ENCODE measurements at places on chromosomes 4 and X.
A peak's percentile ranks its signal among the peaks of the same experiment; 100 is the strongest.

DNA sequence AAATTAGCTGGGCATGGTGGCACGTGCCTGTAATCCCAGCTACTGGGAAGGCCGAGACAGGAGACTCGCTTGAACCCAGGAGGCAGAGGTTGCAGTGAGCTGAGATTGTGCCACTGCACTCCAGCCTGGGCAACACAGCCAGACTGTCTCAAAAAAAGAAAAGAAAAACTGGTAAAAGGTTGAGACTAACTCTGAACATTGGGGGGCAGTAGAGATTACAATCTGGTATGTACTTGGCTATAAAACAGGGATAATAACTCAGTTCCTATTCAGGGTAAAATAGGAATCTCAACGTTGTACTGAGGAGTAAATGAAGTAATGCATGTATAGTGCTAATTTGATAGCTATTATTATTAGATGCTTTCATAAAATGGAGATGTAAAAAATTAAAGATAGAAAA lies 12.5 kb upstream of the KLF8 start:
- no peak for DNase-seq

DNA sequence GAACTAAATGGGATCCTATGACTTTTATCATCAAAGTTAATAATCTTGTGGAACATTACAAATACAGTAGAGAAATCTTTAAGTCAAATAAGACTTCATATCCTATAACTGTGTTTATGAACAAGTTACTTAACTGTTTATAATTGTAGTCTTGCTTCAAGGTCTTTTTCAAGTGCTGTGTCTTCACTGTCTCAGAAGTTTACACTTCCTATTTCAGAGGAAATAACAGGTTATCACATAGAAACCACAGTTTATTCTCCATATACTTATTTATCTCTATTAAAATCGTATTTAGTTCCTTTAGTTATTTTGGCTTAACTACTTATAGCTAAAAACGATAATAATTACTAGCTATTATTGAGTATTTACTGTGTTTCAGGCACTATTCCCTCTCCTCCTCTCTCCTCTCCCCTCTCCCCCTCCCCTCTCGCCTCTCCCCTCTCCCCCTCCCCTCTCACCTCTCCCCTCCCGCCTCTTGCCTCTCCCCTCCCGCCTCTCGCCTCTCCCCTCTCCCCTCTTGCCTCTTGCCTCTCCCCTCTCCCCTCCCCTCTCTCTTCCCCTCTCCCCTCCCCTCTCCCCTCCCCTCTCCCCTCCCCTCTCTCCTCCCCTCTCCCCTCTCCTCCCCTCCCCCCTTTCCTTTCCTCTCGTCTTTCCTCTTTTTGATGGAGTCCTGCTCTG lies 63.7 kb downstream of the RBPJ start:
- DNase-seq, result no peak

GRCh38 chr4:7157666-7158065 lies 34.7 kb upstream of the SORCS2 start:
- DNase-seq, result no peak

DNA sequence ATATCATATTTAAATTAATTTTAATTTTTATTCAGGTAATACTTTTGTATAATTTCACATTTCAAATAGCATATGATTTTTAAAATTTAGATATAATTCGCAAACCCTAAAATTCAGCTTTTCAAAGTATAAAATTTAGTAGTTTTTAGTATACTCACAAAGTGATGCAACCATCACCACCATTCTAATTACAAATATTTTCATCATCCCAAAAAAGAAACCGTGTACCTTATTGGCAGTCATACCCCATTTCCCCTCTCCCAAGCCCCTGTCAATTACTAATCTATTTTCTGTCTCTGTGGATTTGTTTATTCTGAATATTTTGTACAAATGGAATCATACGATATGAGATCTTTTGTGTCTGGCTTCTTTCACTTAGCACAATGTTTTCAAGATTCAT lies 37.0 kb upstream of the KIT start:
- DNase-seq, result no peak

DNA sequence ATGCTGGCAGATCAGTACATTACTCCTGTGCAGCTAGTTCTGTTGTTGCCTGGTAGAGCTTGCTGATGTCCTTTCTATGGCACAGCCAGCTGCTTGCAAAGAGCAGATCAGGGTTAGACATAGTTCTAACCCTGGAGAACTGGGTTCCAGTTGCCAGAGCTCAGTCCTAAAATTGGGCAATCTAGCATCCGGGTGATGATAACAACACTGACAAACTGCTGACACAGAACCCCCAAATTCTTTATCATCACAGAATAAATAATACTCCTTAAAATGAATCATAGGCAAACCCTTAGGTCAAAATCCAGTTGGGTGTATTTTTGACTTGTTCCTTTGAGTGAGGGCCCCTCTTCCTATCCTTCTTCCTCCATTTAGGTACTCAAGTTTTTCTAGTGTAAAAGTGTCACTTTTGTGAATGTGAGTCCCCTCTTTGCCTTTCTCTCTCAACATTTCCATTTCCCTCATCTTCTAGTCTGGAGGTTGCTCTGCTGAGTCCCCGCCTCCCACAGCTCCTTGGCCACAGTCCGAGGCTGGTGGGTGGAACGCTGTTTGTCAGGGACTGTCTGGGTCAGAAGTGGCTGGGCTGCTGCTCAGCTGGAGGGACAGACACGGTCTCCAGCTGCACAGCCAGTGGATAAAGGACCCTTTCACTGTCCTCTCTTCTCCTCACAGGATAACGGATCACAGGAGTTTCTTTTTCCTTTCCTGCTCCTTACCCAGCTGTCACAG lies 93.6 kb upstream of the RASGEF1B start:
- DNase-seq, result no peak

DNA sequence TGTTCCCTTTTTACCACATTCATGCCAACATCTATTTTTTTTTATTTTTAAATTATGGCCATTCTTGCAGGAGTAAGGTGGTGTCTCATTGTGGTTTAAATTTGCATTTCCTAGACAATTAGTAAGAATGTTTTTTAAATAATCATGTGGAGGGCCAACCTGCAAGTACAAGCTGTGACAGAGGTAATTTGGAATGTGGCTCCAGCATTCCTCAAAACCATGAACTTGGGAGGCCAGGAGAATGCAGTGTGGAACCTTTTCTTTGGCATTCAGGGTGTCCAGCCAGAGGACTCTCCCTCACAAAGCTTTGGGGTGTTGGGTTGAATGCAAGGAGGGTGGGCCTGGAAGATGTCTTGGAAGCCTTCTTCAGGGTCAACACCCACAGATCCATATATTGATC lies 7.3 kb upstream of the TMEM185A start:
- DNase-seq, result no peak

GRCh38 chr4:11439836-11440235 lies 11.1 kb upstream of the HS3ST1 start:
- DNase-seq, result peak; percentile 57

GRCh38 chr4:61200916-61201526 lies 895 bp downstream of the ADGRL3 start:
- no peak for DNase-seq

- DNase-seq, result no peak
Observed at GRCh38 chrX:80432863-80433262, 12.6 kb downstream of the TENT5D start.

DNA sequence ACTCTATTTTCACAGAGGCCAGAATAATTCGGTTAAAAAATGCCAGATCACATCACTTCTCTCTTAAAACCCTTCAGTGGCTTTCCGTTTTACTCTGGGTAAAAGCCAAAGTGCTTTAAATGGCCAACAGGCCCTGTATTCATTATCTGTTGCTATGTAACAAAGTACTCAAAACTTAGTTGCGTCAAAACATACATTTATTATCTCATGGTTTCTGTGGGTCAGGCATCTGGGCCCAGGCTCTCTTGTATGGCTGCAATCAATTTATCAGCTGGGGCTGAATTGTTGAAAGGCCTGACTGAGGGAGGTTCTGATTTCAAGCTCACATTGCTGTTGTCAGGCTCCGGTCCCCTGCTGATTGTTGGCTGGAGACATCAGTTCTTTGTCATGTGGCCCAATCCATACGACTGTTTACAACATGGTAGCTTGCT lies 72.7 kb upstream of the H2AZ1 start:
- DNase-seq, result no peak

DNA sequence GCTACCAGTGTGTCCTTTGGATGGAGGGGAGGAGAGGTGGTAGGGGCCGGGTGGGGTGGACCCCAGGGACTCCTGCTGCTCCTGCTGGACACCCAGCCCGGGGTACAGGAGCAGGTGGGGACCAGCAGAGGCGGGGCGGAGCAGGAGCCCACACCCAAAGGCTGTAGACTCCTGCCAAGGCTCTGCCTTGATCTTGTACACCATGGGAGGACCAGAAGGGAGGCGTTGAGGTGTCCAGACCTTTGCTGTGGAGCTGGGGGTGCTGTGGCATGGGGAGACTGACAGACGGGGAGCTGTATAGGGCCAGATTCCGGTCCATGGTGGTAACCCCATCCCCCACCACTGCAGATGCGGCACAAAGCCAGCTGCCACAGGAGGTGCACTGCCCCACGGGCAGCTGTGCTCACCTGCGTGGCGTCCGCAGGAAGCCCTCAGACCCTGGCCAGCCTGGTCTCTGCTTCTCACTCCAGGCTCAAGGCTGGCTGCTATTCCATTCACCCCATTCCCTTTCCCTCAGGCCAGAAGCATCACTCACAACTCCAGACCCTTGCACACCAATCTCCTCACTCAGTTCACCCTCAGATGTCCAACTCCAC lies 5.0 kb upstream of the SLC26A1 start:
- no peak for DNase-seq

DNA sequence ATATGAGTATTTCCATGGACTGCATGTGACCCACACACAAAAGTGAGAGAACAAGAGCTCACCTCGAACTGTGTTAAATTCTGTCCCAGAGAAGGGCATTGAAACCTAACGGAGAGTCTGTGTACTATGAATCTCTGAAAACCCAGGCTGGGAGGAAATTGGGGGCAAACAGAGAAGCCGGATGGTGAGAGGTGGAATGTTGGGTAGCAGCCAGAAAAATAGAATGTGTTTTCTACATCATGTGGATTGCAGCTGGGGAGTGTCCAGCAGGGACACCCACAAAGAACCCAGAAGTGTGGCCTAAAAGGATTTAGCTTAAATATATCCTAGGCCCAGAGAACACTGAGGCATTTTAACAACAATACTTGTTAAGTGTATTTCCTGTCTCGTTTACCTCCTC lies 38.6 kb downstream of the MND1 start:
- no peak for DNase-seq

GRCh38 chr4:56414135-56414670 lies 21.2 kb downstream of the PPAT start:
- DNase-seq, result no peak

- no peak for DNase-seq
Observed at GRCh38 chr4:82284475-82284857, 89.3 kb downstream of the HNRNPD start.

GRCh38 chr4:20078644-20079043 lies 173.1 kb upstream of the SLIT2 start:
- no peak for DNase-seq

DNA sequence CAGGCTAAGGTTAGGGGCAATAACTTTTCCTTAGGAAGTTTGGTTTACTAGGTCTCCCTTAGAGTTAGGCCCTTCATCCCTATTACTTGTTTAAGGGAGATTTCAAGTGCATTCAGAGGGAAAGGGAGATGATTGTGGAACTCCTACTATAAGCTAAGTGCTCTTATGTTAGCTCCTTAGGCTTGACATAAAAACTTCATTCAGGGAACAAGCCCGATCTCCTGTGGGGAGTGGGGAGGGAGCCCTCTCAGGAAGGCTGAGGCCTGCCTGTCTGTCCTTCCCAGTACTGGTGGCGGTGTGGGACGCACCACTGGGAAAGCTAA lies 8.0 kb downstream of the KLF3 start:
- no peak for DNase-seq

DNA sequence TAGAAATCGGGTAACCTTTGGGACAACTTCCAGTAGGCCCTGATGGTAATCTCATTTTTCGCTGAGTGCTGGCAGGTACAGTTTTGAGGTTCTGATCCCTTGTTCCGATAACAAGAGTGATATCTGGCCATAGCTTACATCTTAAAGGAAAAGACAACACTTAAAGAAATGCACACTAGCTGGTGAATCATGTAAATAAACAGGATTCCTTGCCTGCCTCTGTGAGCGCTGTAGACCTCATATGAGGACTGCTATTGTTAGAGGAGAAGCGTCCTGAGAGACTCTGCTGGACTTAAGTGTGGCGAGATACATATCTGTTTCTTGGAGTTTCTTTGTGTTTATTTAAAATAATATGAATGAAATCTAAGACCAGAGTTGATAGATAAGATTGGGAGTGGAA lies 149.3 kb upstream of the SLC4A4 start:
- no peak for DNase-seq

DNA sequence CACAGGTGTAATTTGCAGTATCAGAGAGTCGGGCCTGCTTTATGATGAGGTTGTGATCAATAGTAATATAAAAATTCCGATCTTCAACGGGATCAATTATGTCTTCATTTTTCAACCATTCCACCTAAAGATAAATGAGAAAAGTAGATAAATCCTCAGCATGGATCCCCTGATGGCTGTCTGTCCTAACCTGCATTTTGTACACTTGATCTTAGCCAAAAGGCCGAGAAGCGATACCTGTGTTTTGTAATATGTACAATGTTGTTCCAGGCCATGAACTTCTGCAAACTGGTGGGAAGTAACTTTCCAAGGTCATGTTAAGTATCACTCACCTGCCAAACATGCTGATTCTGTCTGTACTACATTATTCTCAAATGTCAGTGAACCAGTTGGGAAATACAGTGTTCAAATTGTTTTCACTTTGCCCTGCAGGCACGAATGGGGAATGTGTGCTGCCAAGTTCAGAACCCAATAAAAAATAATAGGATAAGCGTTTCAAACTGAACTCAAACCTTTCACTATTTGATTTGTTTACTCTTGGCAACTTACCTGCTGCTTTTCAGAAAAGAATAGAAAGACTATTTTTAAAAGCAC lies 298.1 kb downstream of the UNC5C start:
- no peak for DNase-seq

DNA sequence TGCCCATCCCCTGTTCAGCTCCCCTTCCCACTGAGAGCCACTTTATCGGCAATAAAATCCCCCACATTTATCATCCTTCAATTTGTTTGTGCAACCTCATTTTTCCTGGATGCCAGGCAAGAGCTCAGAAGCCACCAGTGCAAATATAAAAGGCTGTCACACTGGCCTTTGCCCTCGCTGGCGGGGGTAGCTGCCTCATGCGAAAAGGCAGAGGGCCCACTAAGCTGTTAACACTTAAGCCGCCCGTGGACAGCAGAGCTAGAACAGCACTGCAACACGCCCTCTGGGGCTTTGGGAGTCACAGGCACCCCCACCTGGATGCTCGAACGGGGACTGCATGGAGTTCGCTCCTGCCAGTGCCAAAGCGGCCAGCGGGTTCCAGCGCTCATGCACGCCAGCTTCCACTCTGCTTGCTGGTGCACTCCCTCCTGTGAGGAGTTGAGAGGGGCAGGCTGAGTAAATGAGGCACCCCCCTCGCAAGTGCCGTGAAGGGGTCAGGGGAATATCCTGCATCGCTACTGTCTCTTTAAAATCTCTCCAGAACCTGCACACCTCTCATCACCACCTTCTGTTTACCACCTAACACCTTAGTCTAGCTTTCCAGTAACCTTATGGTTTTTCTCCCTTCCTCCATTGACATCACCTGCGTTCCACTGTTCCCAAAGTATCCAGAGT lies 99.5 kb downstream of the SORBS2 start:
- no peak for DNase-seq
